ENCODE measurements at places on chromosomes 12 and 14. TPM values are rescaled to one million over a fixed set of nuclear protein-coding genes. Genes with fewer than 3 reads are reported as not detected.

MUCL1 gene
- polyA plus RNA-seq, result not detected

TGM1 gene
- 2.0 TPM for polyA plus RNA-seq

CABP1 gene
- polyA plus RNA-seq, result 6.9 TPM

DNA sequence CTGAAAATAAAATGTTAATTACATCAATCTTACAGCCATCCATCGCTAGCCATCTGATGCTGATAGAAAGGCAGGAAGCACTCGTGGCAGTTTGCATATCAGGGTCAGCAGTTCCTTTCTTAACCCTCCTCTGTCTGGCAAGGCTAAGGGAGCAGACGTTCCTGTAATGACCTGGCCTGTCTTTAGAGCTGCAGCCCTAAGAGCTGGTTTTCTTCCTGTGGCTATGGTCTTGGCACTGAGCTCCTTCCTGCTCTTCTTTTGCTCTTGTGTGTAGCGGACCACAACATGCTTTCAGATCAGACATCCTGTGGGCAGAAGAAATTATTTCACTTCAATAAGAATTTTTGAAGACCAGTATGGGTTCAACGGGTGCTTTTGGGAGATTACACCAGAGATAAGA is 170.4 kb downstream of the DAD1 start:
- no peak for DNase-seq

GRCh38 chr12:70398002-70398401 is 31.9 kb downstream of the KCNMB4 start:
- no peak for DNase-seq

SSTR1 gene
- polyA plus RNA-seq, result 2.6 TPM

GRCh38 chr12:126451809-126452208 is 1386.6 kb downstream of the AACS start:
- DNase-seq, result no peak

PMEL gene
- 3.2 TPM for polyA plus RNA-seq

DBX2 gene
- 0.10 TPM for polyA plus RNA-seq

ALDH2 gene
- polyA plus RNA-seq, result 113 TPM
